ENCODE measurements at places on chromosomes 13 and 19. TPM values are rescaled to one million over a fixed set of nuclear protein-coding genes. Genes with fewer than 3 reads are reported as not detected.

ERICH4 gene
- total RNA-seq: not detected

ZNF682 gene
- total RNA-seq: 16.0 TPM

CEACAM4 gene
- total RNA-seq: not detected

CERS4 gene
- total RNA-seq: 6.9 TPM

RXFP2 gene
- total RNA-seq: not detected

SLC25A41 gene
- total RNA-seq: not detected

ANGPTL4 gene
- not detected for total RNA-seq

POLR1D gene
- 176 TPM for total RNA-seq

TPTE2 gene
- total RNA-seq: not detected

S1PR4 gene
- 76.3 TPM for total RNA-seq

- no peak for DNase-seq
Measured at GRCh38 chr19:5953030-5953589, 24.8 kb downstream of the RANBP3 start.

GRCh38 chr13:44155422-44156293 lies 218.0 kb upstream of the SERP2 start:
- no peak for DNase-seq

DNA sequence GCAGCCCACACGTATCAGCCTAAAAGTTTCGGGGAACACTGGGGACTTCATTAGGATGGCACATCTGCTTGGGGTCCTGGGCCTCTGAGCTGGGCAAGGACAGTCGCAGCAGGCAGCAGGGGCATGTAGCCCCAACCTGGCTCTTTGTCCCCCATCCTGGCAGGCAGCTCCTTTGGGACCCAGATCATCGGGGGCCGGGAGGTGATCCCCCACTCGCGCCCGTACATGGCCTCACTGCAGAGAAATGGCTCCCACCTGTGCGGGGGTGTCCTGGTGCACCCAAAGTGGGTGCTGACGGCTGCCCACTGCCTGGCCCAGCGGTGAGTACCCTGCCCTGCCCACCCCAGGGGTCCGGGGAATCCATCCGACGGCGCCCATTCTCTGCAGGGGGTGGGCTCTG lies 3.3 kb downstream of the GZMM start:
- DNase-seq: no peak

DNA sequence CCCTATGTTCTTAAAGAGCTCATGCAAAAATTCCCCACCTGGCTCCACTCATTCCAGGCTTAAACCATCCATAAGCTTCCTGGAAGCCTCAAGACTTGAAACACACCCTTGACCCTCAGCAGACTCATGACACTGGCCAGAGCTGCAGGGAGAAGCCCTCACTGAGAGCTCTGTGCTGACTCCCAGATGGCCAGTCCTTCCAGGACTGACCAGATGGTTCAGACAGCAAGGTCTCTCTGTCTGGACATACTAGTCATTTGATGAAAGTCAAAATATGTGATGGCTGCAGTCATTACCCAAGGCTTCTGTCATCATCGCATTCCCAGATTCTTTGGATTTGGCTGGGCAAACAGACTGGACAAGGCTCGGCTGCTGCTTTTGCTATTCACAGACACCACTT lies 397.4 kb downstream of the FOXO1 start:
- no peak for DNase-seq

DNA sequence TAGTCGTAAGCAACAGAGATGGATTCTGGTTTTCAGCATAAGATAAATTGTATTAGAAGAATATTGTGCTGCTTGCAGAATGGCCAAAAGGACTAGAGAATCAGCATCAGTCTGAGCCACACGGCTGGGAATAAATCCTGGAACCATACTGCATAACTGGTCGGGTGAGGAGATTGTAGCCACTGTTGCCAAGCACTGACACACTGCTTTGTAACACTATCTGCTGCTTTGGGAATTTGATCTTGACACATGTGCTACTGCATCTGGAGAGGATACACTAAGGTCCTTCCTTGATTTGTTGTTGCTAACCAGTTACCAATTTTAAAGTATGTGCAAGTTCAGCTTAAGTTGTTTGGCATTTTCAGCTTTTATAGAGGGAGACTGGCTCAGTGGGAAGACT lies 1.9 kb downstream of the HNRNPA1L2 start:
- no peak for DNase-seq

GRCh38 chr13:45167611-45168554 lies 33.0 kb downstream of the KCTD4 start:
- DNase-seq: no peak

DNA sequence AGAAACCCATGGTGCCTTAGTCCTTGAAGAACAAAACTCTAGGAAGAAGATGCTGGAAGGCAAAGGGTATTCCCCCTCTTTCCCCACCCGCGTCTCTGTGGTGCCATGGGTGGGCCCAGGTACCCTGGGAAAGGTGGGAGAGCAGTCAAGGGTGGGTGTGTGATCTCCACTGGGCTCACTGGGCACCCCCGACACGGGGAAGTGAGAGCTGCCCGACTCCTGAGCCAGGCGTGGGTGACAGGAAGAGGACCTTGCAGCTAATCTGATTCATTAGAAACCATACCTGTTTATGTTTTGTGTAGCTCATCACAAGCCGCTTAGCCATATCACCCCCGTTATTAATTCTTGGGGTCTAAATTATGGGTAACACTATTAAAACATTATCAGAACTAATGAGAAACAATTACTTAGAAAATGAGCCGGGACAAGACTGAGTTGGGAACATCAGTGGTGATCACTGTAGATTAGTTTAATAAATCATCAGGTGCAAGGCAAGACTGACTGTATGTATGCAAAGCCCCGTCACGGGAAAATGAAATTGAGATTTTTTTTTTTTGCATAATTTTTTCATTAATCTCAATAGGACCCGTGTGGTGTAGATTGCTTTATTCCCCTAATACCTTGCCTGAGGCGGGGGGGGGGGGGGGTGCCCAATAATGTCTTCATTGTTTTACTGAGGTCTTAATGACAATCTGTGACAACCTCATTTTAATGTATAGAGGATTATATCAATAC lies 77.3 kb downstream of the ZIC5 start:
- no peak for DNase-seq

GRCh38 chr13:84129966-84130365 lies 247.7 kb upstream of the SLITRK1 start:
- DNase-seq: no peak

GRCh38 chr19:39998501-39998900 lies 1.6 kb downstream of the ZNF546 start:
- no peak for DNase-seq

DNA sequence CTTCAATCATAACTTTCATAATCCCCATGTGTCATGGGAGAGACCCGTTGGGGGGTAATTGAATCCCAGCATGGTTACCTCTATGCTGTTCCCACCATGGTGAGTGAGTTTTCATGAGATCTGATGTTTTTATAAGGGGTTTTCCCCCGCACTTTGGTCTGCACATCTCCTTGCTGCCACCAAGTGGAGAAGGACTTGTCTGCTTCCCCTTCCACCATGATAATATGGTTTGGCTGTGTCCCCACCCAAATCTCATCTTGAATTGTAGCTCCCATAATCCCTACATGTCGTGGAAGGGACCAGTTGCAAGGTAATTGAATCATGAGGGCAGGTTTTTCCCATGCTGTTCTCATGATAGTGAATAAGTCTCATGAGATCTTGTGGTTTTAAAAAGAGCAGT lies 524.9 kb downstream of the SLITRK5 start:
- DNase-seq: no peak

DNA sequence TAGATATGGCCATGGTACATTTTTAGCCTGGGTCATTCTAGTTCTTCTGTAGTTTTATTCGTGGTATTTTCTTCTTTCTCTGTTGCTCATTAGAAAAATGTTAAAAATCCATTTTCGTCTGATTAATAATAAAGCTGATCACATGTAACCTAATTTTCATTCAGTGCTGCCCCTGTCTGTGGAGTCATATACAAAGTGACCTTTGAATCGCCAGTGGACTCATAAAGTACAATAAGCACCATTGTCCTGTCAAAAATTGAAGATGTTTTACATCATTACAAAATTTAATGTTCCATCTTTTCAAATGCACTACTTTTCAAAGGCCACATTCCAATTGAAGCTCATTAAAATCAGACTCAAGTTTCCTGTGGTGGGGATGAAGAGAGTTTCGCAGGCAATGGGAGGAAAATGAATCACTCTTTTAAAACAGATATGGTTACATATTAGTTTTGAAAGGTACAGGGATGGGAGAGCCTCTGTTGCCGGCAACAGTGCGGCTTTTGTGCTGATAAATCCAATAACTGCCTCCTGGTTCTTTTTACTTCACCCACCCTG lies 205.4 kb downstream of the ZNF536 start:
- DNase-seq: no peak

DNA sequence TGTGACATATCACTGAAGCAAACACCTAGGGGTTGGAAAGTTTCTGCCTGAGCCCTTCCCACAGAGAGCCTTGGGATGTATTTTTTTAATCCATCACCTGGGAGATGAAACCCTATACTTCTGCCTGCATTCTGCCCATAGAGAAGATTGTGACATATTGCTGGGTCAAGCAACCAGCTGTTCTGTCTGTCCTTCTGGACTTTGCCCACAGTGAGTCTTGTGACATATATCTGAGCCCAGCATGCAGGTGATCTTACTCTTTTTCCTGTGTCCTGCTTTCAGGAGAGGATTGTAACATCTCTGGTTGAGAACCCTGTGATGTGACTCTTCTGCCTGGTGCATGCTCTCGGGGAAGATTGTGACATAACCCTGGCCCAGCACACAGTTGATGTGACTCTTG lies 24.9 kb upstream of the ZNF681 start:
- no peak for DNase-seq

DNA sequence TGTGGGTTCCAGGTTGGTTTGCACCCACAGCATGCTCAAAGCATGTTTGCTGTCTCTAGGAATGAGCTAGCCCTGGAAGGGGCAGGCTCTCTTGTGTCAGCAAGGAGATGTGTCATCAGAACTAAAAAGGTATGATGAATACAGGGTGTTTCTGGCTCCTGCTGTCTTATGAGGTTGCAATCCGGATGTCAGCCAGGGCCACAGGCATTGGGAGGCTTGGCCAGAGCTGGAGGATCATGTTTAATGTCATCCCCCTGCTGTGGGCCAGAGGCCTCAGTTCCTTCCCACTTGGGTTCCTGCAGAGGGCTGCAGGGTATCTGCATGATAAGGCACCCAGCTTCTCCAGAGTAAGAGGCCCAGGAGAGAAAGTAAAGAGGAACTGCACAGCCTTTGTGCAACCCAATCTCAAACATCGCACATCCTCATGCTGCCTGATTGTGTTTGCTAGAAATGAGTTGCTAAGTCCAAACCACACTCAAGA lies 193.6 kb downstream of the COL4A1 start:
- no peak for DNase-seq

GRCh38 chr19:35913589-35913988 lies 5.5 kb upstream of the TYROBP start:
- DNase-seq: no peak

- no peak for DNase-seq
Measured at GRCh38 chr19:41682437-41682836, 5.6 kb downstream of the CEACAM7 start.

DNA sequence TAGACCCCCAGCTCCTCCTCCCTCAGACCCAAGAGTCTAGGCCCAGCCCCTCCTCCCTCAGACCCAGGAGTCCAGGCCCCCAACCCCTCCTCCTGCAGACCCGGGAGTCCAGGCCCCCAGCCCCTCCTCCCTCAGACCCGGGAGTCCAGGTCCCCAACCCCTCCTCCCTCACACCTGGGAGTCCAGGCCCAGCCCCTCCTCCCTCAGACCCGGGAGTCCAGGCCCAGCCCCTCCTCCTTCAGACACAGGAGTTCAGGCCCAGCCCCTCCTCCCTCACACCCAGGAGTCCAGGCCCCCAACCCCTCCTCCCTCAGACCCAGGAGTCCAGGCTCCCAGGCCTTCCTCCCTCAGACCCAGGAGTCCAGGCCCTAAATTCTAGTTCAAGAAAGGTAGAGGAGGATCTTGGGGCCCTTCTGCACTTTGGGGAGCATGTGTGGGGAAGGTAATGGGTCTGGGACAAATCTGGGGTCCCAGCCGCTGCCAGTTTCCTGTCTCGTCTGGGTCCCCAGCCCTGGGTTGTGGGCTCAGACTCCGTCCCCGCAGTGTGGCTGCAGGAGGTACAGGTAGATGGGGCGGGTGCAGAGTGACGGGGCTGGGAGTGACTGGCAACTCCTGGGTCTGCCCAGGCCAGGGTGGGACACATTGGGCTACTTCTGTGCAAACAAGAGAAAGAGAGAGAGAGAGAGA lies 3.2 kb upstream of the TMEM190 start:
- DNase-seq: no peak

- no peak for DNase-seq
Measured at GRCh38 chr13:33207615-33207961, 78.0 kb downstream of the STARD13 start.

- no peak for DNase-seq
Measured at GRCh38 chr13:91241221-91241933, 106.1 kb upstream of the MIR17HG start.

GRCh38 chr19:34787059-34787824 lies 14.2 kb upstream of the ZNF599 start:
- no peak for DNase-seq

Measured in CD8-positive, alpha-beta T cell (primary cell).